Stimulated activated CD4-positive, alpha-beta T cell treated with anti-CD3 and anti-CD28 coated beads, Interleukin-1b, Interleukin-23, amount 100 ng/mL, for 1 hour (primary cell): ENCODE measurements at places on chromosomes 3 and 15.

GRCh38 chr3:17554078-17554477 is 188.4 kb downstream of the TBC1D5 start:
- DNase-seq: no peak

- DNase-seq: no peak
Observed at GRCh38 chr15:98720031-98720430, 71.7 kb downstream of the IGF1R start.

GRCh38 chr3:114394551-114394950 is 100.7 kb downstream of the TIGIT start:
- no peak for DNase-seq

GRCh38 chr3:78101384-78101783 is 1061.5 kb downstream of the ROBO2 start:
- DNase-seq: no peak

- no peak for DNase-seq
Observed at GRCh38 chr3:55854494-55854893, 367.4 kb upstream of the WNT5A start.

DNA sequence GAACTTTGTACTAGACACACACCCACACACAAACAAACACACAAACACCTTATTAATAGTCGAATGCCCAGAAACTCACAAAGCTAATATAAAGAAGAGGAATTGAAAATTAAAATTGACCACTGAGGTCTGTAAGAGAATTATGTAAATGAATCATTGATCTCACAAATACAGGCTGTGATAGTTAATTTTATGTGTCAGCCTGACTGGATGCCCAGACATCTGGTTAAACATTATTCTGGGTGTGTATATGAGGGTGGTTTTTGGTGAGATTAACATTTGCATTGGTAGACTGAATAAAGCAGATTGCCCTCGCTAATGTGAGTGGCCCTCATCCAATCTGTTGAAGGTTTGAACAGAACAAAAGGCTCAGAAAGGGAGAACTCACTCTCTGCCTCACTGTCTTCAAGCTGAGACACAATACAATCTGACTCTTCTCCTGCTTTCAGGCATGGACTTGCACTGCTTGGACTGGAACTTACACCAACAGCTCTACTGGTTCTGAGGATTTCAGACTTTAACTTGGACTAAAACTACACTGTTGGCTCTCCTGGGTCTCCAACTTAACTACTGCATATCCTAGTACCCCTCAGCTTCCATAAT is 199.4 kb upstream of the TTC14 start:
- DNase-seq: no peak

GRCh38 chr3:12553921-12554391 is 2.9 kb upstream of the MKRN2 start:
- no peak for DNase-seq

GRCh38 chr15:67920524-67921240 is 80.8 kb upstream of the RNU6-1 start:
- no peak for DNase-seq

DNA sequence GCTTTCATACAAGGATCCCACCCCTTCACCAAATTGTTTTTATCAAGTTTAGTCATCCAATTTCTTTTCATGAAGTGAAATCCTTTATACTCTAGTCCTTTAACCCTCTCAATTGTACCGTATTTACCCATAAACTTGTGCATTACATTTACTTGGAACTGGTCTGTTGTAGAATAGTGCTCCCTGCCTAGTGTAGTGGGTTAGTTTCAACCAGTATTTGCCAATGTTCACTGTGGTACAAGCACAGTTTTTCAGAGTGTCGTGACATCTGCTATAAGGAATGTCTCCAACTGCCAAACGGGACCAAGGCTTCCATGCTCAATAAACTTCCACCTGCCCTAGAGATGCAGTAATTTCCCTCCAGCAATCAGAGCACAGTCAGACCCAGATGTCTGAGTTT is 211.9 kb downstream of the KCNAB1 start:
- no peak for DNase-seq

GRCh38 chr15:38696109-38696727 is 131.6 kb upstream of the RASGRP1 start:
- DNase-seq: no peak

GRCh38 chr15:85718981-85719380 is 75.7 kb downstream of the KLHL25 start:
- no peak for DNase-seq

- no peak for DNase-seq
Observed at GRCh38 chr3:134885877-134886621, 91.0 kb downstream of the EPHB1 start.

DNA sequence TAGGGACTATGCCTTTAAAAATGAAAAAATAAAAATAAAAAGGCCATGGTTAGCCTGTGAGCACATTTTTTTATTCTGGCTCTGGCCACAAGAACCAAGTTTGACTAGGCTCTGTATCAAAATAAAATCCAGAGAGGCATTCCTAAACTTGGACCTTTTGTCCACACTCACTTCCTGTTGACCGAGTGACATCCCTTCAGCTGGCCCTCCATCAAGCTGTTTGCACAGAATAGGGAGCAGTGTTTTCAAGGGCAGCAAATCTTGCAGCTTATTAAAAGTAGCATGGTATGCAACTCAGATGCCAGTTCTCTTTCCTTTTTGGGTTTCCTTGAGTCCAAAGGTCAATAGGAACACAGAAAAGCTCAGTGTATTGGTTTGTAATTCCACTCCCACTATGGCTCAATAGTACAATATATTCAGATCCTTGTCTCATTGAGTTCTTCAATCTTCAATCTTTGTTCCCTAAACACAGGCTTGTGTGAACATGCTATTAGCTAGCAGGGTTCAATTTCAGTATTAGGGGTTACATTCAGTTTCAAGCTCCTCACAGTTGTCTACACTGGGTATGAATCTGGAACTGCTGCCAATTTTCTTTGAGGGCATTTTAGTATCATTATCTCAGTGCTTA is 244.5 kb downstream of the RBMS3 start:
- DNase-seq: no peak

DNA sequence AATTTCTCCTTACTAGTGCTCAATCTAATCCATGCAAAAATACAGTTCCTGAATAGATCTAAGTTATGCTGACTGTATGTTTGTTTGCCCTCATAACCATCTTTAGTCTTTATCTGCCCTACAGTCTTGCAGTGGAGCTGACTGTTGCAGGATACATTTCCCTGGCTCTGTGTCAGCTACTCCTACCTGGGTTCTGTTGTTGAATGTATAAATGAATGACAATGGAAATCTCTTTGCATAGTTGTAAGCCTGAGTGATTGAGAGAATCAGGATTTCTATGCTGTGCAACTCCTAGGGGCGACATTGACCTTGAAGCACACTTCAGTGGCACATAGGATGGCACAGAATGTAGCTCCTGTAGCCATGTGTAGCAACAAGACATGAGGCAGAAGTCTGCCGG is 16.0 kb upstream of the ZBBX start:
- DNase-seq: no peak

- DNase-seq: no peak
Observed at GRCh38 chr3:66748175-66748876, 247.5 kb upstream of the LRIG1 start.

- no peak for DNase-seq
Observed at GRCh38 chr3:135760581-135760980, 204.9 kb upstream of the PPP2R3A start.

DNA sequence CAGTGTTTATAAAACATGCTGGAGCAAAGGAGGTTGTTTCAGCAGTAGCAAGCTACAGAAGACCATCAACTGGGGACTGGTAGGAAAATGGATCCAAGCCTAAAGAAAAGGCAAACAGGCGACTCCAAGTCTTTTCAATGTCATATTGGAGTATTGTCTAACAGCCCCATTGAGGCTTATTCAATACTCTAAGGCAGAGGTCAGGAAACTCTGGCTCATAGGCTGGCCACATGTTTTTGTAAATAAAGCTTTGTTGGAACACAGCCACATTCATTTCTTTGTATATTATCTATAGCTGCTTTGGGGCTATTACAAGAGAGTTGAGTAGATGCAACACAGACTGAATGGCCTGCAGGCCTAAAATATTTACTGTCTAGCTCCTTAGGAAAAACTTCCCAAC is 77.5 kb downstream of the RPL22L1 start:
- no peak for DNase-seq

- no peak for DNase-seq
Observed at GRCh38 chr3:53140847-53141845, 10.9 kb upstream of the RFT1 start.

DNA sequence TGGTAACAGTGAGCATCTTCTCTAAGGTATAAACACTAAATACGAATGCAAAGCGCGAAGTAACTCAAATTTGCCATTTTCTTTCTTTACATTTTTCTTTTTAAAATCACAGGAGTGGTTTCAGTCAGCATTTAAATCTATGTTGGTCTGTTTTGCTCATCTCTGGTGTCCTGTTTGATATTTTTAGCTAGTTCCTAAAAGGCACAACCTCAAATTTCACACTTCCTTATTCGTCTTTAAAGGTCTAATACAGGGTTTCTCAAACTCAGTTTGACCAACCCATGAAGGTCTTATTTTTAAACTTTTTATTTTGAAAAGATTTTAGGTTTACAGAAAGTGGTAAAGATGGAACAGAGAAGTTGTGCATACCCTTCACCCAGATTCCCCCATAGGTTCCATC is 201.1 kb downstream of the MAGI1 start:
- no peak for DNase-seq

DNA sequence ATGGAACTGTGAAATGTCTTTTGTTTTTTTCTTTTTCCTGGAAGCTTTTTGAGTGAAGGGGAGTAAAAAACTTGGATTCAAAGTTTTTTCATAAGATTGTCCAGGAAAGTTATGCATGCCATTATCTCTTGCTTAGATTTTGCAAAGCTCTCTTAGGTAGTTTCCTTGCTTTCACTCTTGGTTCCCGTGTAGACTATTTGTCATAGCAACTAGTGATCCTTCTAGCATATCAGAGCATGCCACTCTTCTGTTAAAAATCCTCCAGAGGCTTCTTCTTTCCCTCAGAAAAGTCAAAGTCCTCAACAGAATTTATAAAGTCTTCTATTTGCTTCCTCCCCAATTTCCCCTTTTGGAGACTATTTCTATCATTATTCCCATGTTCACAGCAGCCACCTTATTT is 21.1 kb downstream of the GTF2E1 start:
- no peak for DNase-seq

- DNase-seq: no peak
Observed at GRCh38 chr3:67094167-67094566, 96.1 kb downstream of the KBTBD8 start.

- DNase-seq: no peak
Observed at GRCh38 chr15:63678393-63678792, 81.2 kb downstream of the FBXL22 start.

- no peak for DNase-seq
Observed at GRCh38 chr3:104190681-104191080, 1176.0 kb upstream of the ALCAM start.

DNA sequence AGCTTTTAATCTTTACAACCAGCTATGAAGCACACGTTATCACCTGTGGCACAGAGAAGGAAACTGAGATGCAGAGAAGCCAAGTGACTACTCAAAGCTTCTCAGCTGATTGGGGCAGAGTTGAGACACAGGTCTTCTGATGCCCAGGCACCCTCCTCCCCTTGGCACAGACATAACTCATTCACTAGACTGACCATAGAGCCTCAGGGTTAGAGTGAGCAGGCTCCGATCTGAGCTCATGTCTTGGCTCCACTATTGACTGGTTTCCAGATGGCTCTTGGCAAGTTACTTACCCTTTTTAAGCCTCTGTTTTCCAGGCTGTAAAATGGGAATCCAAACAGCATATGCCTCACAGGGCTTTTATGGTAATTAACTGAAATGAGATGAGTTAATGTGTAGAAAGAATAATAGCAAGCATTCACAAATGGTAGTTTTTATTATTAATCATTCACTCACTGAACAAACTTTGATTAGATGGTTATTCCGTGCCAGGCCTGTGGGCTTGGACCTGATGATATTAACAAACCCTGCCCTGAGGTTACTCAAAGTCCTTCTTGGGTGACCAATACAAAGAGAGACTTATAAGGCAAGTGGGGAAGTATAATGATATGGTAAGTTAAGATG is 184.3 kb downstream of the ANXA2 start:
- no peak for DNase-seq

GRCh38 chr3:105504440-105504951 is 137.8 kb downstream of the ALCAM start:
- no peak for DNase-seq

DNA sequence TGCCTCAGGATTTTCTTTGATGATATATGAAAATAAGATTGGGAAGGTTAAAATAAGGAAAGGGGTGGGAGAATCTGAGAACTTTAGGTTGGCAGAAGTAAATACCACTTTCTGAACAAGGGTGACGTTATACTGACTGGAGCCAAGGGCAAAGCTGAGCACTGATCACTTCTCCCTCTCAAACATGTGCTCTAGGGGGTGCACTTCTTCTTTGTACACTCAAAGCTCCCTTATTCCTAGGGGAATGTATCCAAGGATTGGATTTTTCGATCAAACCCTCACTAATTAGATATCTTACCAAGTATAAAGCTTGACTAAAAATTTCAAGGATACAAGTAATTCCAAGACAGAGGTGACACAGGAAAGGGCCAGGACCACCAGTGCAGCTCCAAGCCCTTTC is 243.9 kb upstream of the UMPS start:
- DNase-seq: no peak

GRCh38 chr3:119562307-119562961 is 3.0 kb upstream of the CD80 start:
- no peak for DNase-seq

GRCh38 chr15:74893627-74894026 is 3.8 kb downstream of the MPI start:
- no peak for DNase-seq

GRCh38 chr3:63026722-63027121 is 151.5 kb upstream of the CADPS start:
- DNase-seq: no peak

- DNase-seq: no peak
Observed at GRCh38 chr15:79265167-79265566, 17.4 kb upstream of the ANKRD34C start.

- no peak for DNase-seq
Observed at GRCh38 chr3:161409069-161409468, 37.8 kb upstream of the SPTSSB start.

GRCh38 chr3:13420045-13420830 is at the start of gene NUP210:
TSS of gene NUP210 (minus strand) at chr3:13420322. CDS start at chr3:13420226, 96 bp downstream.
- DNase-seq: no peak

GRCh38 chr3:185986198-185986777 is 48.5 kb upstream of the TRA2B start:
- no peak for DNase-seq

DNA sequence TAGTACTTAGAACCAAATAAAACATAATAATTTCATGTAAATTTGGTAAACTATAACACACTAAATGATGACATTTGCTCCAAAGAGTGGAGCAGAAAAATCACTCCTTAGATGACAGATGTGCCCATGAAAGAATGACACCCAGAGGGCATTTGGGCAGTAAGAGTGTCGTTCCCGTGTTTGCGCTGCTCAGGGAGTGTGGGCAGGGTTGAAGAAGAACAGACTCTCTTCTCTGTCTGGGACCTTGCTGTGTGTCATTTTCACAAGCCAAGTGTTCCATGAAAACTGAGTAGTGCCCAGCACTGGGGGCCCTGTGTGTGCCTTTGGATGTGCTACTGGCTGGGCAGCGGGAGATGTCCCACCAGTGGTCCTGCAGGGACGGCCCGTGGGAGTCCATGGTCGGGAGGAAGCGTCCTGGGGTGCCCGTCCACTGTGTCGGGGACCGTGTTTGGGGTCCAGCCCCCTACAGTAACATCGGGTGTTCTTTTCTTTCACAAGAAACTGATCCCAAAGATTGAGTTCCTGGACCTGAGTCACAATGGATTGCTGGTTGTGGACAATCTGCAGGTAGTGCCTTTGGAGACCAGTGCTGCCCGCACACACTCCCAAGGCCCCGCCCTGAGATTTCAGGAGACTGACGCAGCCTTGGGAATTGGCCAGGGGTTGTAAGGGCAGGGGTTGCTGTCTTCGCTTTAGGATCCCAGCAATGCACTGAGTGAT is 17.9 kb upstream of the STAB1 start:
- no peak for DNase-seq
